ENCODE measurements at places on chromosomes 13 and 19.

DNA sequence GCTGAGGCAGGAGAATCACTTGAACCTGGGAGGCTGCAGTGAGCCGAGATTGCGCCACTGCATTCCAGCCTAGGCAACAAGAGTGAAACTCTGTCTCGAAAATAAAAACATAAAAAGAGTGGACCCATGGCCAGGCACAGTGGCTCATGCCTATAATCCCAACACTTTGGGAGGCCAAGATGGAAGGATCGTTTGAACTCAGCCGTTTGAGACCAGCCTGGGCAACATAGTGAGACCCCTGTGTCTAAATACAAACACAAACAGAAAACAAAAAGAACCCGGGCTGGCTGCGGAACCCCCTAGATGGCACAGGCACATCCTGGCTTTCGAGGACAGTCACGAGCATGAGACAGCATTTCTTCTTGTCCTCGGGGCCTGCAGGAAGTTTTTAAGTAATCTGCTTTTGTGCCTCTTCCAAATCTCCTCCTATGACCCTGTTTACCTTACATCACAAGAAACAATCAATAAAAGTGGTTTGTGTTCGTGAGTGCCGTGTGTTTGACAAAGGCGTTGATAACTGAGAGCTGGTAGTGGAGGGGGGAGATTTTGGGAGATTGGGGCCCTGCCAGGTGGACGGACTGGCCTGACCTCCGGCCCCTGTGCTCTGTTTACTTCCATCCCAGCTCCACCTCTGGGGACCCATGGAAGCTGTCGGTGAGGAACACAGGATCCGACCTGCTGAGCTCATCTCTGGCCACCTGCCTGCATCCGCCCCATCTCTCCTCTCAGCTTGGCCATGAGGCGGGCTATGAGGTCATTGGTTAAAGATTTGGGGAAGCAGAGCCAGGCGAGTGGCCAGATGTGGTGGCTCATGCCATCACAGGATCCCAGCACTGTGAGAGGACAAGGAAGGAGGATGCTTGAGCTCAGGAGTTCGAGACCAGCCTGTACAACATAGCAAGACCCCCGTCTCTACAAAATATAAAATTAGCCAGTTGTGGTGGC is 5.9 kb upstream of the GDF15 start:
- no peak for DNase-seq

GRCh38 chr13:24985896-24986295 is 110.0 kb upstream of the PABPC3 start:
- no peak for DNase-seq

DNA sequence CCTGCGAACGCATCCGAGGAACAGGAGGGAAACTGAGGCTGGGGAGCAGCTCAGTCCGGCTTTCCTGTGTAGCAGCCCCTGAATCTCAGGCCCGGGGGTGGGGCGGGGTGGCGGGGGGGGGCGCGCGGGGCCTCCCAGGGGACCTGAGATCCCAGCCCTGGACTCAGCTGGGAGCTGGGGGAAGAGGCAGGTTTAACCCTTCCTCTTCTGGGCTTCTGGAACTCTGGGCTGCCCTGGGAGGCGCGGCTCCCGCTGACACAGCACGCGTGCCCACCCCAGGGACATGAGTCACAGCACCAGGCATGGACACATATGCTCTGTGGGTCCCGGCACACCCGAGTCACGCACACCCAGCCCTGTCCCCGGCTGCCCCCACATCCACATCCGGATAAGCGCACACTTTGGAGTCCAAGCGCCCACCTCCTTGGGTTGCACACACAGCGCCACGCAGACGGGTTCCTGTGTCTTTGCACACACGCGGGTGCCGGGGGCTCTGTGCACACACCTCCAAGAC is 3.5 kb upstream of the CIRBP start:
- DNase-seq: no peak

DNA sequence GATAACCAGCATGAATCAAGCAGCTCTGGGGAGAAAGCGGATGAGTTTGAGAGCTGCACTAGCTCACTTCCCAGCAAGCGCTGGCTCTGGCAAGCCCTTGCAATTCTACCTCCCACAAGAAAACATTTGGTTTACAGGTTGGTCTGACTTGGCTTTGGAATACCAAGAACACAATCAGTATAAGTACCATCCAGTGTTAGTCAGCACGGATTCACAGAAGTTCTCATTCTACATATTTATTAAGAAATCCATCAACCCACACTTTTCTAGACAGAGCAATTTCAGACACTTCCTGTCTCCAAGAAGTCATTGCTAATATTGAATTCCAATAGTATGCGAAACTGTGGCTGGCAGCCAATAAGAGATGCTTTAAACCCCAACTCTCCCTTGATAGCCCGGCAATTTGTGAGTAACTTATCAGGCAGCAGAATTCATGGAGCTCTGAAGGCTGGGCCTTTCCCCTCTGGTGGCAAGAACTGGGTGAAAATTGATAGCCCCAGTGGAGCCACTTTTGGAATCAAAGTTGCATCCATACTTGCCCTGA is 59.4 kb upstream of the WASF3 start:
- DNase-seq: no peak

DNA sequence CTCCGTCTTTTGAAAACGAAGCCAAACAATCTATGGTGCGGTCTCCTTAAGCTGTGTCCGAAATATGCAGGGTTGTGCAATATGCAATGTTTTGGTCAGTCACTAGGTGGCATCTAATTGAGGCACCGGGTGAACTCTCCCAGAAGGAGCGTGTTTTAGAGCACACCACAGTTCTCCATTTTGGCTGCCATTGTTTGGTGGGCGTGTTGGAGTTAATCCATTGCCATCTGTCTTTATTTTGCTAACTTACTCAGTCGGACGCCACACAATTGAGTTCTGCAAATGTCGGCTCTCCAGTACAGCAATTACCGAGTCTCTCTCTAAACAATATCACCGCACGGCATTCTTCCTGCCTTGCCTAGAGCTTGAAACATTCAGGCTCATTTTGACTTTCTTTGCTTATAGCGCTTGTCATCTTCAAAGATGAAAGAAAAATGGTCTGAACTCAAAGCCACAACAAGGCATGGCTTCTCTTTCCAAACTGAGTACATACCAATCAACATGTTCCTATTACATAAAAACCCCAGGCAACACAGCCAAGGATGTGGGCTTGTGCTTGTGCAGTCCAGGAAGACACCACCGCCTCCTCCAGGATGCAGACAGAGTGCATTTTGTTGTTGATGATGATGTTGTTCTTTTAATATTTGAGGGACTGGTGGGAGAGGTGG is 182.0 kb upstream of the SERP2 start:
- DNase-seq: no peak

DNA sequence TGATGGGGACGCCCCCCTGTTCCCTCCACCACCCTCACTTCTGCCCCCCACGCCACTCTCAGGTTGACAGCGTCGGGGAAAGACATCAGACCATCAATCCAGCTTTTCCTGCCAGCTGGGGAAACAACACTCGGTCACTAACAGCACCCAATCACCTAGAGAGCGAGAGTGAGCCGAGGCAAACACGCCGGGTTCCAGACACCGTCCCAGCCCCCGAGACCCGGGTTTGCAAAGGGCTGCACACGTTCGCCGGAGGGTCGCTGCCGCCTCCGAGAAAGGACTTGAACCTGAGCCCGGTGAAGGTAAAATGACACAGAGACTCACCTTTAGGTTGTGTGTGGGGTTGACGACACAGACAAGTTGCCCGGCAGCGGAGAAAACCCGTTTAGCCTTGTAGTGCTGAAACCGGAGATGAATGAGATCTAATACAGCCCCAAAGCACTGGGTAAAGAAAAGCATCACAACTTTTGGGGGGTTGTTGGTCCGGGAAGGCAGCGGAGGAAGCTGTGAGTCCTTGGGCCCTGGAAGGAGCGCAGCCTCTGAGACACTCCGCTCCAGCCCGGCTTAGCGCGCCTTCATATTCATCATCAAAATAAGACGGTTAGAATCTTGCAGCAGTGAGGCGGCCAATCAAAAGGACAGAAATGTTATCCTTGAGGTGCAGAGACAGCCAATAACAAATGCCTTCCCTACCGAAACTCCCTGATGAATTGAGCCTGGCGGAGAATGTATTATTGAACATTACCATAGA is at the start of gene SIAH3:
Gene SIAH3 (minus strand): TSS at position 583 of the 751 bp plus-strand sequence. CDS start 124 bp downstream, at position 459.
- no peak for DNase-seq

DNA sequence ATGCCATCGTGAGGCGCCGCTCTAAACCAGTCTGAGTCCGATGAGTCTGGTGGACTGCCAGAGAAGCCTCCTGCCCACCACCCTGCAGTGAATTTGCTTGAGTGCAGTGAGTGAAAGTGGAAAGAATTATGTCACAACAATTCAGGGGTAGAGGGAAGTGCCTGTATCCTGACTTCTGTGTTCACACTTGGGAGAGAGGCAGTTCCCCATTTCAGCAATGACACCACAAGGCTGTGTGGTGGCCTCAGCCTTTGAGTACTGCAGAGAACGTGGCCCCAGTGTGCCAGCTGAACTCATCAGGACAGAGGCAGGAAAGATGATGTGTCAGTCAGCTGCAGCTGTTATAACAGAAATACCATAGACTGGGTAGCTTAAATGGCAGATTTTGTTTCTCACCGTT is 155.6 kb downstream of the COG6 start:
- no peak for DNase-seq

- no peak for DNase-seq
These were observed 367.6 kb downstream of the DNAJC15 start for GRCh38 chr13:43391036-43391435.

DNA sequence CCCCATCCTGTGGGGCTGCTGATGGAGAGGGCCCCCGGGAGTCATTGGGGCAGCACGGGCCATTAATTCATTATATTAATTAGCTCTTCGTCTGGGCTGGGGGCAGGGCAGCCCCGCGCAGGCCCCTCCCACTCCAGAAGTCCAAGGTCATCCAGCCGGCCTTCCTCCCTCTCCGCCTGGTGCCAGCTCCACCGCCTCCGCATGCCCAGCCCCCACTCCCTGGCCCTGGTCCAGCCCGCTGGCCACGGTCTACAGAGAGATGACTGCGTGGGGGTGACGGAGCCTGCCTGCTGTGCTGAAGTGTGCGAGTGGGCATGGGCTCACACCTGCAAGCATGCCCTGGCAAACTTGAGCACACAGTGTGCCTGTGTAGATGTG is 8.8 kb downstream of the IGLON5 start:
- DNase-seq: no peak

- DNase-seq: no peak
These were observed 18.8 kb downstream of the FAM124A start for GRCh38 chr13:51240958-51241357.

- DNase-seq: no peak
These were observed 26.7 kb upstream of the NANOS3 start for GRCh38 chr19:13849991-13850909.

DNA sequence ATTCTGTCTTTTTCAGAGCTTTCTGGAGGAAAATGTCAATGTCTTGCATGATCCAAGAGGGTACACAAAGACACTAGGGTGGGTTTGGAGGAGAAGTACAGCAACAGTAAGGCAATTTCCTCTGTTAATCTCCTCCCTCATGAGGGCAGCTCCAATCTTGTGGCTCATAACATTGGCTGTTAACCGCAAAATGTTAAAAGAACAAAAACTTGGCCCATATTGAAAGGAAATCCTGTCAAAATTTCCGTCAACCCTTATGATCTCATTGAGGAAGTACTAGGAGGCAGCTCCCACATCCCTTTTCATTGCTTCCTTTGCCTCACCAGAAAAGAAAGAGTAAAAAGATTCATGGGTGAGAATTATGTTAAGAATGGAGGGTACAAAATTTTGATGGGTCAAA is 11.6 kb downstream of the OXGR1 start:
- no peak for DNase-seq

DNA sequence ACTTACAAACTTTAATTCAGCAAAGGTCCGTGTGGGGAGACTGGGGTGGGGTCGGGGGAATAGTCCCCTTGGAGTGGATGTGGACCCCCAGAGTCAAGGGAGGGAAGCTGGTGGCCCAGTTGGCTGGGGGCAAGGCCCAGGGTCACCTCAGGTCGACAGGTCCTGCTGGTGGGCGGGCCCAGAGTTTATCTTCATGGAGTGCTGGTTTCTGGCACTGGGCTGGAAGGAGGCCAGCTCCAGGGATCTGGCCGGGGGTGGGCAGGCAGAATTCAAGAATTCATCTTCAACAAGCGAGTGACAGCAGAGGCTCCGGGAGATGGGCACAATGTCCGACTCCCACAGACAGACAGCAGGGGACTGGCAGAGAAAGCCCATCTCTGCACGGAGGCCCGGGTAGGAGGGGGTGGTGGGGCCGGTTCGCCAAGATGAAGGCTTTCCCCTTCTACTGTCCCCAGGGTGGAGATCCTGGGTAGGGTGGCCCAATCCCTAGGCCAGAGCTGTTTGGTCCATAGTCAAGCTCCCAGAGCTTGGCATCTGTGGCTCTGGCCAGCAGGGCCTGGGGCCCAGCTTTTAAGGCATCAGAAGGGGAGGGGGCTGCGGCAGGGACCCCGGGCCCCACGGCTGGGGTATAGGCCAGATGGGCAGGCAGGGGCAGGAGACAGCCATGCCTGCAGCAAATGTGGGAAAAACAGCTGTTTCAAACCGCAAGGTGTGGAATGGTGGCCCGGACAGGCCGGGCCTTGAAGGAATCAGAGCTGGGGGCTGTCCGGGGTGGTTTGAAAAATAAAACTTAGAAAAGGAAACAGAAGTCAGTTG is 622 bp upstream of the FDX2 start:
- DNase-seq: no peak
